ENCODE measurements at places on chromosomes 16 and 17.

- DNase-seq = peak; percentile 22
- H3K27me3 ChIP-seq = no peaks in the 10 kb centered on the region
- no peak overlapping the region for H3K4me3 ChIP-seq
- H3K4me1 ChIP-seq = peaks cover 27% of the 10 kb centered on the region
These were observed 17.8 kb downstream of the ST6GALNAC2 start for GRCh38 chr17:76567634-76568432.

DNA sequence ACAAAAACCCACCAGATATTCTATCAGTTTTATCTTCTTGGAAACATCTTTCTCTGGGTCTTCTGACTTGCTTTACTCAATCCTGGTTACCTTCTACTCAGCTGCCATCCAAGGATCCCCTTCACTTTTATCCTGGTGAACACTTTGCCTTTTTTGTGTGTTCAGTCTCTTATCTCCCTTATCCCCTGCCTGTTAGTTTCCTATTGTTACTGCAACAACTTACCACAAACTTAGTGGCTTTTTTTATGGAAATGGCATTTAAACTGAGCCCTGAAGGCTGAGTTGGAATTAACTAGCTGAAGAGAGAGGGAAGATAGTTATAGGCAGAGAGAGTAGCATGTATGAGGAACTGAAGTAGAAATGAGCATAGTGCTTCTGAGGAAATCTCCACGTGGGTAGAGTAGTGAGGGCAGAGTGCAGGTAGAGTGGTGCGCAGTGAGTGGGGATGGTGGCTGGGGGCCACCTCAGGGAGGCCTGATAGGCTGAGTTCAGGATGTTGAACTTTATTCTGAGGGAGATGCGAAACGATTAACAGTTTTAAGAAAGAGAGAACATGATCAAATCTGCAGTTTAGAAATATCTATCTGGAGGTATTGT lies 26.3 kb downstream of the TANGO6 start:
- H3K27me3 ChIP-seq = no peaks in the 10 kb centered on the region
- no peaks in the 10 kb centered on the region for H3K4me1 ChIP-seq
- no peak overlapping the region for H3K27ac ChIP-seq
- H3K36me3 ChIP-seq = no peaks in the 10 kb centered on the region

- H3K27me3 ChIP-seq = no peaks in the 10 kb centered on the region
- H3K4me1 ChIP-seq = 0 out of 2 replicates have a peak, but pooled peaks cover 3% of the 10 kb centered on the region
- no peak overlapping the region for H3K27ac ChIP-seq
These were observed 4.6 kb downstream of the PRDM7 start for GRCh38 chr16:90072442-90073105.

- no peaks in the 10 kb centered on the region for H3K36me3 ChIP-seq
- peak; percentile 87 for DNase-seq
- no peak overlapping the region for H3K4me3 ChIP-seq
- peak overlapping the region; percentile 57 for H3K27ac ChIP-seq
- H3K27me3 ChIP-seq = no peaks in the 10 kb centered on the region
These were observed 33.5 kb upstream of the ETV4 start for GRCh38 chr17:43579566-43580140.

DNA sequence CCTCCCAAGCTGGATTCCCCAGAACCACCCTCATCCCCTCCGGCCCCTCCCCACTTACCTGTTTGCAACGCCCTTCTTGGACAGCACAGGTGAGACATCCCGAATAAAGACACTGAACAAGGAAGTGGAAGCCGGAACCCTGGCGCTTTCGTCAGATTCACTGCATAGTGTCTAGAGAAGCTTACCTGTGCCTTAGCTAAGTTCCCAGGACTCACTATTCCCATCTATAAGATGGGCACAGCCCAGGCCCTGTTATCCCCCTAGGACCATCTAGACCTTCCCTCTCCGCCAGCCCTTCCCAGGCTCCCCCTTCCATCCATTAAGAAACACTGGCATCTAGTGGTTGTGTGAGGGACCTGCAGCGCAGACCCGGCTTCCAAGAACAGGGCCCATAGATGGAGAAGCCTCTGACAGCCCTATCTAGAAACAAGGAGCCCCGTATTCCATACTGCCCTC lies 26.9 kb upstream of the RPL38 start:
- no peaks in the 10 kb centered on the region for H3K36me3 ChIP-seq
- peak; percentile 82 for DNase-seq
- no peak overlapping the region for H3K27ac ChIP-seq
- peaks cover 69% of the 10 kb centered on the region for H3K27me3 ChIP-seq
- H3K4me1 ChIP-seq = 0 out of 2 replicates have a peak, but pooled peaks cover 8% of the 10 kb centered on the region
- no peak overlapping the region for H3K4me3 ChIP-seq

DNA sequence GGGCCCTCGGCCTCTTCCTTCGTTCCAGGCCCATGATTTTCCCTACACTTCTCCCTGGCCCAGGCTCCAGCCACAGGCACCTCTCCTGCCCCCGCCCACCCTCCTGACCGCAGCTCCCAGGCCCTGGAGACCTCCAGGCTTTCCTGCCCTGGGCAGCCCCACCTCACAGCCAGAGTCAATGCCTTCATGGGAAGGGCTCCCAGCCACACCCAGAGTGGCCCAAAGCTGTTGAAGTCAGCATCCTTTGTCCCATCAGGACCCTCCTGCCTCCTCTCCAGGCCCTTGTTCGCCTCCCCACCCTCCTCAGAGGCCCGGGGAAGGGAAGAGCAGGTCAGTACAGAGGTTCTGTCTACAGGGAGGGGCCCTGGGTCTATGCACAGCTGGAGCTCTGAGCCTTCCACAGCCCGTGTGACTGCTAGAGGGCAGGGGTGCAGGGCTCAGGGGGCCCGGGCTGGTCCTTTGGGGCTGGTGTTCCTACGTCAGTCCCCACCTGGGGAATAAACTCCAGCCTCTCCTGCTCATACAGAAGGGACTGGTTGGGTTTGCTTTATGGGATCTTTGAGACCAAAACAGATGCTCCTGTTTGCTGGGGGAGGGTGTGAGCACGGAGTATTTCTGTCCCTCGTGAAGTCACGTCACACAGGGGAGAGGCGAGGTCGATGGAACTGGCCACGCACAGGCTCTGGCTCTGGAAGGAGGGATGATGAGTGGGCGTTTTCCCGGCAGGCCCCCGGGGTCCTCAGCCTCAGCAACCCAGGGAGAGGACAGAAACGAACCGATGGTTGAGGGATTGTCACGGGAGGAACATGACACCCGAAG lies 20.3 kb downstream of the TRARG1 start:
- H3K27me3 ChIP-seq = no peaks in the 10 kb centered on the region
- H3K36me3 ChIP-seq = no peaks in the 10 kb centered on the region
- DNase-seq = no peak
- H3K4me1 ChIP-seq = no peaks in the 10 kb centered on the region
- H3K4me3 ChIP-seq = no peak overlapping the region

GRCh38 chr17:20085283-20085845 lies 76.2 kb downstream of the SPECC1 start:
- no peaks in the 10 kb centered on the region for H3K27me3 ChIP-seq
- no peak overlapping the region for H3K27ac ChIP-seq
- DNase-seq = no peak
- H3K4me3 ChIP-seq = no peak overlapping the region
- no peaks in the 10 kb centered on the region for H3K36me3 ChIP-seq

All from PC-3 (cell line).